Bronchial epithelial cell (primary cell): ENCODE measurements at places on chromosomes 6 and 20. TPM values are rescaled to one million over a fixed set of nuclear protein-coding genes. Genes with fewer than 3 reads are reported as not detected.

The GRM1 gene
- under 0.01 TPM in 1 of 2 replicates, not detected in the other for total RNA-seq

The CRISP3 gene
- under 0.01 and 2.4 TPM in 2 replicates for total RNA-seq

The OR2J3 gene
- not detected in 2 replicates for total RNA-seq

The LRRN4 gene
- not detected in 2 replicates for total RNA-seq

The FILIP1 gene
- total RNA-seq, result under 0.01 and 0.26 TPM in 2 replicates

The NXT1 gene
- total RNA-seq, result 38.5 and 61.9 TPM in 2 replicates

The LINC00237 gene
- not detected in 2 replicates for total RNA-seq

The SPDEF gene
- total RNA-seq, result 2.4 and 5.0 TPM in 2 replicates

The TRIM15 gene
- total RNA-seq, result not detected in 2 replicates

The KCNS1 gene
- 0.53 and 0.90 TPM in 2 replicates for total RNA-seq

The LZTS3 gene
- total RNA-seq, result 11.3 and 20.0 TPM in 2 replicates

The GPR63 gene
- total RNA-seq, result 0.38 and 0.53 TPM in 2 replicates

The LHFPL5 gene
- not detected in 2 replicates for total RNA-seq

The EYA4 gene
- total RNA-seq, result 9.7 and 13.1 TPM in 2 replicates

The TBC1D32 gene
- total RNA-seq, result 7.9 TPM in 2 replicates

The JPH2 gene
- total RNA-seq, result under 0.01 TPM in 2 replicates

The TRAM2 gene
- 3.2 and 4.2 TPM in 2 replicates for total RNA-seq

The SMIM28 gene
- total RNA-seq, result not detected in 2 replicates

The NT5E gene
- 31.4 and 71.1 TPM in 2 replicates for total RNA-seq

The CGAS gene
- total RNA-seq, result 3.6 and 3.9 TPM in 2 replicates
